Endodermal cell (in vitro differentiated cells): ENCODE measurements at places on chromosomes 3 and 15.

DNA sequence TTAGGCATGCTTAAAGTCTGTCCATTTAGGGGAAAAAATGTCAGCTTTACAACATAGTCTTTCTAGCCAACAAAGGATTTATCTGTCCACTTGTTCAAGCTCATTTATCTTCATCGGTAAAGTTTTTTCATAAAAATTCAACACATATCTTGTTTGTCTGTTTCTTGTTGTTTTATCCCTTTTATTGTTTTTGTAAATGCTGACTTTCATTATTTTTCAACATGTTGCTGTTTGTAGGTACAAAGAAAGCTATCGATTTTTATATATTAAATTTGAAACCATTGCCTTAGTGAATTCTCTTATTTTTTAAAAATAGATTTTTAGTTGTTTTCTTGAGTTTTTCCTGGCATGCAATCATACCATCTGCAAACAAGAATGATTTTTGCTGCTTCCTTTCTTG lies 185.8 kb downstream of the NSMCE3 start:
- H3K36me3 ChIP-seq: no peaks in the 10 kb centered on the region
- no peaks in the 10 kb centered on the region for H3K27me3 ChIP-seq
- no peaks in the 10 kb centered on the region for H3K4me1 ChIP-seq

DNA sequence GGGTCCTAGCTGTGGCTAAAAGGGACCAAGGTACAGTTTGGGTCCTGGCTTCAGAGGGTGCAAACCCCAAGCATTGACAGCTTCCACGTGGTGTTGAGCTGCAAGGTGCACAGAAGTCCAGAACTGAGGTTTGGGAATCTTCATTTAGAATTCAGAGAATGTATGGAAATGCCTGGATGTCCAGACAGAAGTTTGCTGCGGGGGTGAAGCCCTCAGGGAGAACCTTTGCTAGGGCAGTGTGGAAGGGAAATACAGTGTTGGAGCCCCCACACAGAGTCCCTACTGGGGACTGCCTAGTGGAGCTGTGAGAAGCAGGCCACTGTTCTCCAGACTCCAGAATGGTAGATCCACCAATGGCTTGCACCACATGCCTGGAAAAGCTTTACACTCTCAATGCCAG lies 17.9 kb downstream of the RNF13 start:
- no peak overlapping the region for H3K4me3 ChIP-seq
- no peak for DNase-seq
- no peaks in the 10 kb centered on the region for H3K4me1 ChIP-seq
- no peaks in the 10 kb centered on the region for H3K27me3 ChIP-seq

- DNase-seq: no peak
- peak overlapping the region; percentile 30 for H3K27ac ChIP-seq
- H3K36me3 ChIP-seq: peaks cover 40% of the 10 kb centered on the region
- no peaks in the 10 kb centered on the region for H3K4me1 ChIP-seq
- no peaks in the 10 kb centered on the region for H3K27me3 ChIP-seq
Observed at GRCh38 chr3:50003824-50004223, 63.9 kb downstream of the RBM6 start.

DNA sequence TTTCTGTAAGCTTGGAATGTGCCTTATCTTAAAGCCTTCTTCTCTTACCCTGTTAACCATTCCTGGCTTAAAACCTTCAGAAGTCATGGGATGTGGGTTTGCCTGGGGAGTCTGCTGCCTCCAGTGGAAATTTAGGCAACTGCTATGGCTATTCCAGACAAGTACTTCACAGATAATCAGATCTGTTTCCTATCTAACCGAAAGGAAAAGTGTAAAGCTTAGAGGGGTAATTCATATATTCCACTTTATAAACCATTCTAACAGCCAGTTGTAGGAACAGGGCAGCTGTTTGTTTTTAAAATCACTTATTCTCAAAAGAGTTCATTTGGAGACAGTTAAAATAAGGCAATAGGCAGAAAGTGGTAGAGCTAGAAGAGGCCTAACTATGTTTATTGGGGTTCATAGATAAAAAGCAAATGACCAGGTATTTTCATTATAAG lies 219.9 kb downstream of the TCF12 start:
- no peak overlapping the region for H3K4me3 ChIP-seq
- H3K4me1 ChIP-seq: peaks cover 2% of the 10 kb centered on the region
- DNase-seq: peak; percentile 83

DNA sequence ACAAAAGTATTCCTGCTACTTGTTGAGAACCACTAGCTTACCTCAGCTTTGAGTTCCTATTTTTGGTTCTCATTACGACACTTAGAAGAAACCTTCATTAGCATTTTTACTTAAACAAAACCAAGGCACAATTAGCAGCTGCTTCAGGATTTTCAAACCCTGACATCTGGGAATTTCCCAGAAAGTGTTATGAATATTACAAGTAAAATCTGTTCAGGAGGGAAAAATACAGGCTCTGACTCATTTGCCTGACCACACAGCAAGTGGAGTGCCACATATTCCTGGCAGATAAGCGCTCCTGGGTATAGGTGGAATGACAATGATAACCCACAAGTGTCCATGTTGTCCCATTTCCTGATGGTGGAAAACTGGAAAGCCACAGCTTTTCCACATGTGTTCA lies 10.3 kb upstream of the RFTN1 start:
- H3K27ac ChIP-seq: no peak overlapping the region
- H3K4me1 ChIP-seq: no peaks in the 10 kb centered on the region
- no peaks in the 10 kb centered on the region for H3K36me3 ChIP-seq
- H3K27me3 ChIP-seq: no peaks in the 10 kb centered on the region

GRCh38 chr3:128411574-128412064 lies 55.1 kb downstream of the DNAJB8 start:
- no peak for DNase-seq
- no peak overlapping the region for H3K4me3 ChIP-seq
- no peaks in the 10 kb centered on the region for H3K27me3 ChIP-seq
- peaks cover 12% of the 10 kb centered on the region for H3K4me1 ChIP-seq
- no peak overlapping the region for H3K27ac ChIP-seq

DNA sequence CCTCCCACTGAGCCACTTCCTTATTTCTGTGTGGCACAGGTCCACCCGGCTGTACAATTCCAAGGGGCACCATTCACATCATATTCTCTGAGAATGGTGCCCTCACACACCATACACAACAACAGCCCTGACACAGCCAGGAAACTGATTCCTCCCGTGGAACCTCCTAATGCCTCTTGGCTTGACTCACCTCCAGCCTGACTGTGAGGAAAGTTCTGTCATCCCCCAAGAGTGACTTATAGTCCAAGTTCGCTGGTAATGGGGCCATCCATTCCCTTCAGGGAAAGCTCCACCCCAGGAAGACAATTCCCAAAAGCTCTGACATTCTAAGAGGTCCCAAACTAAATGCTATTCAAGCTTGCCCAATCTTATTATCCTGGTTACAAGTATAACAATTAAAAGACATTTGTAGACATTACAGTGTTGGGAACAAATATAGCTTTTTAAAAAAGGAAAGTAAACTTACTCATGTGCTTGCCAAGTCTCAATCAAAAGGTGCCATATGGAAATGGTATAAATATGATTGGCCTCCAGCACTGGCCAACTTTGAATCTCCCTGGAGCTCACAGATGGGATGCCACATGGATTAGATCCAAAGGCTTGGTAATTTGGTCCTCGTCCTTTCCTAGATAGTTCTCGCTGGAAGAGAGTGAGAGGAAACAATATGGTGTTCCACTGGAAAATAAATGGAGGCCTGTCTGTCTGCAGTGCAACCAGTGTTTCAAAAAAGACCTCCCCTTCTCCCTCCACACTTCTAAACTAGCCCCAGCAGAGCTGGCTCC lies 56.3 kb upstream of the PSMD6 start:
- no peaks in the 10 kb centered on the region for H3K36me3 ChIP-seq
- no peaks in the 10 kb centered on the region for H3K27me3 ChIP-seq
- H3K27ac ChIP-seq: no peak overlapping the region
- DNase-seq: no peak
- no peak overlapping the region for H3K4me3 ChIP-seq
- H3K4me1 ChIP-seq: peaks cover 11% of the 10 kb centered on the region

DNA sequence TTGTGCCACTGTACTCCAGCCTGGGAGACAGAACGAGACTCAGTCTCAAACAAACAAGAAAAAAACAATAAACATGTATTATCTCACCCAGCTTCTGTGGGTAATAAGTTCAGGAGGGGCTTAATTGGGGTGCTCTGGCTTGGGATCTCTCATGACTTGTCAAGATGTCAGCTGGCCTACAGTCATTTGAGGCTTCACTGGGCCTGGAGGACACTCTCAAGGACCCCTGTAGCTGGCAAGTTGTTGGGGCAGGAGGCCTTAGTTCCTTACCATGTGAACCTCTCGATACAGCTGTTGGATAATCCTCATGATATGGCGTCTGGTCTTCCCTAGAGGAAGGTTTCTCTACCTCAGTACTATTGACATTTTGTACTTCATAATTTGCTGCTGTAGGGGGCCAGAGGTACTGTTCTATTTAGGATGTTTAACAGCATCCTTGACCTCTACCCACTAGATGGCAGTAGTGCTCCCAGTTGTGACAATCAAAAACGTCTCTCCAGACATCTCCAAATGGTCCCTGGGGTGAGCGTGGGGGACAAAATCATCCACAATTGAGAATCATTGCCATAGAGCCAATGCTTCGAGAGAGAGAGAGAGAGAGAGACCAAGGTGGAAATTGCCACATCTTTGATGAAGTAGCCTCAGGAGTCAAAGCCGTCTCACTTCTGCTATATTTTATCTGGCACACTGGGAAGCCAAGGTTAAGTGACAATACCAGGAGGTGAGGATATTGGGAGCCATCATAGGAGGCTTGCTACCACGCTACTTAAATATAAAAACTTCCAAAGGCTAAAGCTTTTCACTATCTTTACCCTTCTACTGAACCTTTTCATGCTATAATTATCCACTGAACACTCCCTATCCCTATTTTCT lies 23.9 kb upstream of the SLTM start:
- H3K27ac ChIP-seq: no peak overlapping the region
- no peaks in the 10 kb centered on the region for H3K4me1 ChIP-seq
- DNase-seq: peak; percentile 84
- H3K36me3 ChIP-seq: no peaks in the 10 kb centered on the region
- H3K4me3 ChIP-seq: no peak overlapping the region
- H3K27me3 ChIP-seq: no peaks in the 10 kb centered on the region

DNA sequence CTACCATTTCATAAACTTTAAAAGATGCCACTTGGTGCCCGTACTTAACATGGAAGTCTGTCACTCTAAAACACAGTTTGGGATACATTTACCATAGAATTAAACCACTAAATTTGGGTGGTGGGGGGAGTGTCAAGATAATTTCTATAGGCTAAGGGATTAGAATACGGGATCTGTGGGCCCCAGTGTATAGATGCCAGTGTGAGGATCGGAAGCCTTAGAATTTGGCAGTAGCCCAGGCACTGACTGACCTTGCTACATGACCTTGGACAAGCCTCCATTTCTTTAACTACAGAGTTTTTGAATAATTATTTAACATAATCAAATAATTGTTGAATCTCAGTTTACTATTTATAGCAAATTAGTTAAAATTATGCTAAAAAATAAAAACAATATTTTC lies 76.3 kb upstream of the STRIT1 start:
- no peak overlapping the region for H3K27ac ChIP-seq
- no peak overlapping the region for H3K4me3 ChIP-seq
- no peaks in the 10 kb centered on the region for H3K36me3 ChIP-seq
- no peak for DNase-seq

DNA sequence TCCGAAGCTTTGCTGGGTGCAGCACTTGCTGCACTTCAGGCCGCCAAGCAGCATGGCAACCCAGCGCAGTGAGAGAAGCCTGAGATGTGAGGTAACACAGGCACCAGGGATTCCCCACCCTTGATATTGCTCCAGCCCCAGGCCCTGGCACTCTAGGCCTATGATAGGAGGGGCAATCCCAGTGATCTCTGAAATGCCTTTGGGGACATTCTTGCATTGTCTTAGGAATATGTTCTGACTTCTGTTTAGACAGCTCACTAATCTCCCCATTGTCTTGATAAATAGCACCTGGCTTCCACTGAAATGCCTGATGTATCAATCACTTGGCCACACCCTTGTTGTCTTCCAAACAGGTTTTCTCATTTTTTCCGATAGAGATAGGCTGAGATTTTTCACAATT lies 102.8 kb downstream of the SOX14 start:
- no peak overlapping the region for H3K4me3 ChIP-seq
- peak; percentile 59 for DNase-seq
- H3K4me1 ChIP-seq: no peaks in the 10 kb centered on the region
- H3K27ac ChIP-seq: no peak overlapping the region

DNA sequence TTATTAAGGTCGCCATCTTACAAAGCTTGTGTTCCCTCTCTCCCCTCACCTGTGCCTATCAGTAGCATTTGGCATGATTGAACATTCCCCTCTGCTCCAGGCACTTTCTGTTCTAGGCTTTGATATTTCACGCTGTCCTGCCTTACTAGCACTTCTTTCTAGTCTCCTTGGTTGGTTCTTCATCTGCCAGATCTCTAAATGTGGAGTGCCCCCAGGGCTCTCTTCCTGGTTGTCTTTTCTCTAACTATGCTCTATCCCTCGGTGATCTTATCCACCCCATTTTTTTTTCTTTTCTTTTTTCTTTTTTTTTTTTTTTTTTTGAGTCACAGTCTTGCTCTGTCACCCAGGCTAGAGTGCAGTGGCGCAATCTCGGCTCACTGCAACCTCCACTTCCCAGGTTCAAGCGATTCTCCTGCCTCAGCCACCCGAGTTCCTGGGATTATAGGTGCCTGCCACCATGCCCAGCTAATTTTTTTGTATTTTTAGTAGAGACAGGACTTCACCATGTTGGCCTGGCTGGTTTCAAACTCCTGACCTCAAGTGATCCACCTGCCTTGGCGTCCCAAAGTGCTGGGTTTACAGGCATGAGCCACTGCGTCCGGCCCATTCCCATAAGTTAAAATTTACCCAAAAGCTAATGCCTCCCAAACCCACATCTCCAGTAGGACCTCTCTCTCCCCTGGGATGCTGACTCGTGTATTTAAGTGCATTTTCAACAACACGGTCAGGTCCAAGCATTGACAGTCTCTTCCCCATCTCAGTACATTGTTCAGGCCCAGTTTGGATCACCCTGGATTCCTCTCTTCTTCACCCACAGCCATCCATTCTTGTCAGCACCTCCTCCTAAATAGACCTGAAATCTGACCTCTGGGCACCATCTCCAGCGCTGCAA lies 5.2 kb downstream of the NUSAP1 start:
- H3K27me3 ChIP-seq: no peaks in the 10 kb centered on the region
- no peaks in the 10 kb centered on the region for H3K4me1 ChIP-seq
- peaks cover 50% of the 10 kb centered on the region for H3K36me3 ChIP-seq
- no peak overlapping the region for H3K4me3 ChIP-seq
- DNase-seq: no peak

DNA sequence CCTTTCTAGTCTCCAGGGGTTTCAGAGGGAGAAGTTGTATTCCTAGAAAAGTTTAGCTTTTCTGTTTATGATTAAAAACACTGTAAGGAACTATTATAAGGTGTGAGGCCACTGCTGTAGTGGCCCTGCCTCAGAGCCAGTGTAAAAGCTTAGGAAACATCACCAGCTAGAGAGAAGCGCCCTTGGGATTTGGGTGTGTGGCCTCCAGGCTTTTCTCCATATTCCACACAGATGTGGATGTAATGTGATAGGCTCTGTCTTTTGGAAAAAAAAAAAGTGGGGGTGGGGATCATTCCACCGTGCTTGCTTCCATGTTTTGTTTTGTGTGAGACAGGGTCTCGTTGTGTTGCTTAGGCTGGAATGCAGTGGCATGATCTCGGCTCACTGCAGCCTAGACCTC lies 13.9 kb downstream of the SEC61A1 start:
- peaks cover 94% of the 10 kb centered on the region for H3K36me3 ChIP-seq
- no peak overlapping the region for H3K27ac ChIP-seq
- no peaks in the 10 kb centered on the region for H3K27me3 ChIP-seq
